ENCODE measurements at places on chromosomes 3 and 15. TPM values are rescaled to one million over a fixed set of nuclear protein-coding genes. Genes with fewer than 3 reads are reported as not detected.

CKMT1B gene
- 11.8 TPM for total RNA-seq

B3GALNT1 gene
- total RNA-seq = 6.7 TPM

TNIK gene
- total RNA-seq = 2.4 TPM

FBXW12 gene
- total RNA-seq = not detected

HHLA2 gene
- not detected for total RNA-seq

DISP2 gene
- under 0.01 TPM for total RNA-seq

GOLGA6A gene
- not detected for total RNA-seq

SERINC4 gene
- total RNA-seq = not detected
